ENCODE measurements at places on chromosomes 7 and 10.
A peak's percentile ranks its signal among the peaks of the same experiment; 100 is the strongest.

DNA sequence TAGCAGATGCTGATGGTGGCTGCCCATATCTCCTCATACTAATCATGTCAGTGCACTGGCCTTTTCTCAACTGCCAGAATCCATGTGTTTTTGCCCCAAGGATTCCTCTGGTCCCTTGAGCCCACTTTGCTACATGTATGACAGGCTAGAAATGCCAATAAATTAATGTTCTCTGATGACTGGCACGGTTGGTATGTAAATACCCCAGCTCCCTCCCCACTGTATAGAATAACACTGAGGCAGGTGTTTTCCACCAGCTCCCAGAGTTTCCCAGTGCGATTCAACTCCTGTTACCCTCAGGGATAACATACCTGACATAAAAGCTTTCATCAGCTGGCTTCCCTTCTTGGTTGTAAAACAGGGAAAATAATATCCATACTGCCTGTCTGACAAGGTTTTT, 9.0 kb upstream of the PLEKHS1 start:
- no peak for DNase-seq

DNA sequence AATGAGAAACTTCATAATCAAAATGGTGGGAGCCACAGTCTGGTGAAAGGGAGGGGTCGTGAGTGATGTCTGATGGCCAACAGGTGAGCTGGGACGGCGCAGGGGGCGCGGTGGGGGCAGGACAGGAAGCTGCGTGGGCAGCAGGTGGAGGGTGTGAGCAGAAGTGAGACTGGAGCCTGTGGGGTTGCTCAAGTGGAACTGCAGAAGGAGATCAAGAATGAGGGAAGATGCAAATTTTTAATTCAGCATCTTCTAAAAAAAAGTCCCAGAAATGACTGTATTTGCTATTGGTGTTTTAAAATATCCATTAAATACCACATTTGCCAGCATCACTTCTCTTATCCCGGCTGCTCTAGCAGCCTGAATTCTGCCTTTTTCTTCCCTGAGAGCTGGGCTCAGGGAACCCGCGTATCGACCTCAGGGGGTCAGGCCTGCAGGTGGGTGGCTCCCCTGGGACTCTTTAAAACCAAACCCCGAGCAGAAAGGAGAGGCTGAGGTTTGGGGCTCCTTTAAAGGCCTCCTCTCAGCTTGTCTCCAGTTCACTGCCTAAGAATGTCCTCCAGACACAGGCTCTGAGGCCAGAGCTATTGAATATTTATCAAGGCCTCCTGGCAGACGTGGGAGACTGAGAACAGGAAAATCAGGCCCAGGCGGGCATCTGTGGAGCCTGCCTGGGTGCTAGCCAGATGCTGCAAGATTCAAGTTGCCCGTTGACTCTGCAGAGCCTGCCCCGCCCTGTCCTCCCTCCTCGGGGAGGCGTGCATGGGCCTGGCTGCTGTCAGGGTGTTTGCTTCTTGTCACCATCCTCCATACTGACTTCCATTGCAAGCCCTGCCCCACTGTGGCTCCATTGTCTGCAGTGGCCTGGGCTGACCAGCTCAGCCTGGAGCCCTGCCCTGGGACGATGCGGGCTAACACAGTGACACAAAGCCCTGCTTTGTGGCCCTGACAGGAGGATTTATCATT, 53.9 kb downstream of the SYPL1 start:
- peak; percentile 82 for DNase-seq

GRCh38 chr7:138649506-138649905, 51.7 kb downstream of the SVOPL start:
- no peak for DNase-seq

DNA sequence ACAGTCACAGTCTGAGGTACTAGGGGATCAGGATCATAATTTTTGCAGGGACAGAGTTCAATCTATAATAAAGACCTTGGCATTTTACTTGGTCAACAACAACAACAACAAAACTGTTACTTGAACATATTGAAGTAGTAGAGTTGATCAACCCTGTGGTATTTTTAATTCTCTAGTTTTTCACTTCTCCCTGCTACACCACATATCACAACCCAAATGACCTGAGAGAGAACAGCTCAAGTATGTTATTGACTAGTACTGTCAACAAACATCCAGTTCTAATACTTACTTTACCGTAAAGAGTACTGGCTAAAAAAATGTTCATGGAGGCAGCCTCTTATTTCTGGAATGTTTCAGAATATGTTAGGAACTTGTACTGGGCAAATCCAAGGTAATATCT, 90.5 kb upstream of the FAM3C start:
- DNase-seq, result no peak

DNA sequence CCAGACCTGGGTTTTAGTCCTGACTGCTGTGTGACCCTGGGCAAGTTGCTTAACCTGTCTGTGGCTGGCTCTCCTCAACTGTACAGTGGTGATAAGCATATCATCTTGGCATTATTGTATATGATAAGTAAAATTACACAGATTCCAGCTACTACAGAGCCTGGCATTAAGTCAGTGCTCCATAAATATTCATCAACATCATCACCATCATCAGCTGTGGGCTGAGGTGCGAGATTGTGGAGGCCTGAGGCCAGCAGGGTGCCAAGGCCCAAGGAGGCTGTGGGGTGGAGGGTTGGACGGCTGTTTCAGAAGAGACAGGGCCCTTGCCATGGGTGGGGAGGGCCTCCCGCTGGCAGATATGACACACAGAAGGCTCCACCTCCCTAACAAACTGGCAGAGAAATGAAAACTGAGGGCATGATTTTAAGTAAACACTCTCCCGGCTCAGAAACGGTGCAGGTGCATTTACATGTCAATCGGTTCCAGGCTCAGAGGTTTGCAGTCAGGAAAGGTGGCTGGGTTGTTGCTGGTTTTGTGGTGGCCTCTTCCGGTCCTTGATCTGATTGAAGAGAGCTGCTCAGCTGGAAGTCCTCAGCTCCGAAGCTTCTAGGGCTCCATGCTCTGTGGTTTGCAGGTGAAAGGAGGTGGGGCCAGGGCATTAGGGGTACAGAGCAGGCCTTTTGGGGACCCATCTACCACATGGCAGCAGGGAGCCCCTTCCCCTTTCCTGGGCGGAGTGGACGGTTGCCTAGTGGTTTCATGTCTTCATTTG, 10.2 kb downstream of the CRYGN start:
- DNase-seq, result peak; percentile 72

- no peak for DNase-seq
These were observed 250.0 kb upstream of the KLF6 start for GRCh38 chr10:4034907-4035598.

DNA sequence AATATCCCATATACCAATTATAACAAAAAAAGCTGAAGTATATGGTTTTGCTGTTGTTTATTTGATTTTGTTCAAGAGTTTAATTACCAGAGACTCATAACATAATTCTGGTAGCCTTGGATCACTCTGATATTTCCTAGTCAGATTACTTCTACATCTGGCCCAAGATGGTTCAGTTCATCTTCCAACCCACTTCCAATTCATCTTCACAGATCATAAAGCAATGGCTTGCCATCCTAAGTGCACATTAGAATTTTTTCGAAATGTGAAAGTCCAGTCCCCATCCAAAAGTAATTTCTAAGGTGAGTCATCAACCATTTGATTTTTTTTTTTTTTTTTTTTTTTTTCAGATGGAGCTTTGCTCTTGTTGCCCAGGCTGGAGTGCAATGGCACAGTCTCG, 8.0 kb upstream of the HIBADH start:
- no peak for DNase-seq

- DNase-seq, result no peak
These were observed 38.8 kb downstream of the RNLS start for GRCh38 chr10:88544140-88544870.

GRCh38 chr7:112646783-112647182, 143.4 kb downstream of the TMEM168 start:
- no peak for DNase-seq

DNA sequence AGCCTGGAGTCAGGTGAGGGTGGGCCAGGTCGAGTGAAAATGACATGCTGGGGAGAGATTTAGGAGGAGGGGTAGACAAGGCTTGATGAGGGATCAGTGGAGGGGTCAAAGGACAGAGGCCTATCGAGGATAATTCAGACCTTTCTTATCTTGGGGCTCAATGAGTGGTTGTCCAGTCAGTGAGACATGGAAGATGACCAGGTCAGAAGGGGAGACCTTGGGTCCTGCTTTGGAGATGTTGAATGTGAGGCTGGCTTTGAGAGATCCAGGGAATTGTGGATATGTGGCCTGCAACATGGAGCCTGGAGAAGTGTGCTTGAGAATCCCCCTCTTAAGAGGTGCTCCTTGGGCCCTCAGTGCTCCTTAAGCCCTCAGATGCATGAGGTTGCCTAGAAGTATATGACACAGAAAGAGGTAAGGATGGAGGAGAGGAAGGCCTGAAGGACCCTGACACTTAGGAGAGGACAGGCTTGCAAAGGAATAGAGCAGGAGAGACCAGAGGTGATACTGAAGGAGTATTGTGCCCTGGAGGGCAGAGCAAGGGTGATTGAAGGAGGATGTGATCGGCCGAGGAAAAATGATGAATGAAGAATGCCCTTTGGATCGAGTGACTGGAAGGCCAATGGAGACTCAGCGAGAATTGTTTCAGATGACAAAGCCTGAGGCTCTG, 129.8 kb upstream of the GPR26 start:
- no peak for DNase-seq

DNA sequence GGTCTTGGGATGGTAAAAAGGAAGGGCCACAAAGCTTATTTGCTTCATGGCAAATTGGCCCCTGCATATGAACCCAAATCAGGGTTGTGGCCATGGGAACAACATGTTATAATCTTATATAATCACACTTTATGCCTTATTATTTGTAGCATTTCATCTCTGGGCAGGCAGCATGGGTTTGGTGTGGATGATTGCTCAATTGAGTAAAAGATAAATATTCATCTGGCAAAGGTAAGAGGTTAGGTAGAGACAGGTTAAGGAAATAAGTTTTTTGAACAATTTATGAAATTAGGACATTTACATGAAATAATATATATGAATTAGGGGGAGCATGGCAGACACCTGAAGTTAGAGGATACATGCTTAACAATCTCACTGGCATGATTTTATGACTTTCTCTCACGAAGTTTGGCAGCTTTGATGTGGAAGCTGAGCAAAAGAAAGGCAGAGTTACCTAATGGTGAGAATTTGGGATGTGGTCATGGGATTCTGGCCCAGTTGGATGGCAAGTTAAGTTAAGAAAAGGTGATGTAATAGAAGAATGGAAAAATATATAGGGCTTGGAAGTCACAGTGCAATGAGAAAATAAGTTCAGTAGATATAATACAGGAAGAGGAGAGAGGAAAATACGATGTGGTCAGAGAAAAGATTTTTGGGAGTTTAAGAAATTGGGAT, 88.1 kb upstream of the FAM3C start:
- no peak for DNase-seq

DNA sequence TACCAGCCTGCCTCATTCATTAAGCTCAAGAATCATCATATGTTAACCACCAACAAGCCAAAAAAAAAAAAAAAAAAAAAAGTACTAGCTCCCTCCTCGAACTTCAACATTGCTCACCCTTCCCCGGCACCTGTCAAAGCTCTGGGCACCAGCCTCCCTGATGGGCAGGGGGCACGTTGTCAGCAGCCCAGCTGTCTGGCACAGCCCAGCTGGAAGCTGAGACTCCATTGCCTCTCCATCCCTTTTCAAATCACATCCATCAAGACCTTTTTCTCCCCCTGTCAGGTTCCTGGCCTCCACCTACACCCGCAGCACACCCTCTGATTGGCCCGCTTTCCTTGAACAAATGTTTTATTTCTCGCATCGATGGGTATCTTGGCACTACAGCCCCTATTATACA, 913.3 kb upstream of the AUTS2 start:
- no peak for DNase-seq

DNA sequence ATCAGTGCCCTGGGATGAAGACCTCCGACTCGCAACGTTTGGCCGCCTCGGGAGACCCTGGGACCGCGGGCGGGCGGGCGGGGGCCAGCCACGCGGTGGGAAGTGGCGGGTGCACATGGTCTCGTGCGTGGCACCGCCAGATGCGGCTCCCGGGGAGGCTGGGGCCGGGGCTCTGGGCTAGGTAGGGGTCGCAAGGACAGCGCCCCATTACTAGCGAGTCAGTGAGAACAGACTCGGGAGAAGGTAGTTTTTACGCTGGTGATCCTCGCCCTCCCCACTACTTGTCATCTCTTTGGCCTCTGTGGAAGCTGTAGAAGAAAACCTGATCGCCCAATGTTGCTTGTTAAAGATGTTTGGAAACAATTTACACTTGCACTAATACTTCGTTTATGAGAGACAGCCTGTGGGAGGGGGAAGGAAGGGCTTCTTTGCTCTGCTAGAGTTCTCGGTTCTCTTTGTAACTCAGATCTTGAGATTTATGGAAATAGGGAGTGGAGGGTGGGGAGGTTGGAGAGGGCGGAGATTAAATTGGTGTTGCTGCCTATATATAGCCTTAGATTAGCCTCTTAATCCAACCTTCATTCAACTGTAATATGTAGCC, 591 bp downstream of the BZW2 start:
- DNase-seq, result no peak

GRCh38 chr7:102208826-102209225, 77.8 kb upstream of the SH2B2 start:
- no peak for DNase-seq

DNA sequence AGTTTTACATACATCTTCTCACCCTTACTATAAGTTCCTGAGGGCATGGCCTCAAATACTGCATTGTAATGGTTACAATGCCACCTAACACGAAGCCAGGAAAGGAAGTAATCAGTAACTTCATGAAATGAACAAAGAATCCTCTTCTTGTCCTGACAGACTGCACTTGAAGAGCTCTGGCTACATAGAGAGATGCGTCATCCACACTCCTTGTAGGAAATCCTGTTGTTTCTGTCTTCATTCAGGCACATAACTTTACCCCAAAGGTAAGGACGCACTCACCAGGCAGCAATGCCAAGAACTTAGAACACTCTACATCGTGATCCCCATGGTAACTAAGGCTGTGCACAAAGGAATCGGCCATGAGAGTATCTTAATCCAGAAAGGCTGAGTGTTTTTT, 80.3 kb upstream of the ARID5B start:
- DNase-seq, result no peak

- DNase-seq, result no peak
These were observed 329.5 kb downstream of the CRPPA start for GRCh38 chr7:16091701-16092310.

GRCh38 chr7:116087291-116087690, 56.7 kb upstream of the TFEC start:
- no peak for DNase-seq

DNA sequence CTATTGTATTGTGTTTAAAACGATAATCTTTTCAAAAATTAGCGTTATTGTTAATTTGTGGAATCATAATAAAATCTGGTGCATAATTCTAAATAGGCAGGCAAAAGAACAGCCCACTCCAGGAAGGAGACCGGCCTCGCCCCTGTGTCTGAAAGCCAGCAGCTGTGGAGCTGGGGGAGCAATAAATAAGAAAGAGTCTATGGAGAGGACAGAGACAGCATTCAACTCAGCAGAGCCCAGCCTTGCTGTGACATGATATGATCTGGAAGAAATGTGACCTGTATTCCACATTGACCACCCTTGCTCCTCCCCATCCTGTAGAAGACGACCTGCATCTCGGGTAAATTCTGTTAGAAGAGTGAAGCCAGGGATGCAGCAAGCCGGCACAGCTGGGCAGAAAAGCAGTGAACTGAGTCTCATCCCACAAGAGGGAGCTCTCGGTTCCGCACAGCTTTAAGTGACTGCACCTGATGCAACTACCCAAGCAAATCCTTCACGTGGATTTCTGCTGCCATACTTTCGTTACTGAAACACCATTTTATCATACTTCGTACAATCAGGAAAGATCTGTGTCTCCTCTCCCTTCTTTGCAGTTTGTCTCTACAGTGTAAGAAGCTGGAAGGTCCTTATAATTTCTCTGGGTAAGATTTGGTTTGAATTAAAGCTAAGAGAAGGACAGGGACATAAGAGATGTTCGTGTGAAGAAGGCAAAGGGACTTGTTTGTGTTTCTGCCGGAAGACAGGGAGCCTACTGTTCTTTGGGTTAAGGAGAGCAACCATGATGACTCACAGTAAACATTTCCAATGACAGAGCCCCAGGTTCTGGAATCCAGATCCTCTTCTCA, 427.1 kb downstream of the GPAM start:
- DNase-seq, result peak; percentile 1

Measured in GM13976 (cell line).